ENCODE measurements at places on chromosomes 3 and 15. TPM values are rescaled to one million over a fixed set of nuclear protein-coding genes. Genes with fewer than 3 reads are reported as not detected.

CD86 gene
- total RNA-seq: 1.5 TPM

HES1 gene
- 193 TPM for total RNA-seq

CLDN16 gene
- 0.56 TPM for total RNA-seq

- H3K36me3 ChIP-seq: no peaks in the 10 kb centered on the region
- no peak overlapping the region for H3K4me3 ChIP-seq
- H3K4me1 ChIP-seq: peaks cover 9% of the 10 kb centered on the region
- H3K27me3 ChIP-seq: no peaks in the 10 kb centered on the region
- H3K27ac ChIP-seq: no peak overlapping the region
Observed at GRCh38 chr3:88955274-88955673, 152.1 kb upstream of the EPHA3 start.

- DNase-seq: no peak
- no peaks in the 10 kb centered on the region for H3K27me3 ChIP-seq
Observed at GRCh38 chr3:46293991-46294833, 52.0 kb downstream of the CCR3 start.

GNAT1 gene
- total RNA-seq: not detected

DNA sequence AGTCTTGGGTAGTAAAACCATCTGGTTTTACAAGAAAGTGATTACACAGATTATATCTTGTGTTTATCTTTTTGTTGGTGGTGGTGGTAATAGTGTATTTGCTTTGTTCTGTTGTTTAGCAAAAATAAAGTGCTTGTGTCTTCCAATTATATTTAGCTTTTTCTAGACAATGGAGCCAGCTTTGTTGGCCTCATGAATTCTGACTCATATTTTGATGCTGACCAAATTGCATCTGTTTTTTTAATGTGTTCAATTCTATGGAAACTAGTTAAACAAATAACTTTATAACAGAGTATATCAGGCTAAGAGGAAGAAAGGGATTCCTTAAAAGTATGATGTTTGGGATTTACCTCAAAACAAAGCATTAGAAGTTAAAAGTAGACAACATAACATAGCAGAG, 69.3 kb upstream of the BFSP2 start:
- H3K27ac ChIP-seq: no peak overlapping the region
- no peaks in the 10 kb centered on the region for H3K36me3 ChIP-seq
- H3K27me3 ChIP-seq: no peaks in the 10 kb centered on the region
- H3K4me1 ChIP-seq: peaks cover 6% of the 10 kb centered on the region
- no peak overlapping the region for H3K4me3 ChIP-seq

CIP2A gene
- 3.9 TPM for total RNA-seq

ECE2 gene
- not detected for total RNA-seq

All from thyroid gland (tissue), 4 donors.